ENCODE measurements at places on chromosomes 13 and 19.
A peak's percentile ranks its signal among the peaks of the same experiment; 100 is the strongest.

- DNase-seq, result no peak
Measured at GRCh38 chr13:84744203-84744602, 861.9 kb upstream of the SLITRK1 start.

DNA sequence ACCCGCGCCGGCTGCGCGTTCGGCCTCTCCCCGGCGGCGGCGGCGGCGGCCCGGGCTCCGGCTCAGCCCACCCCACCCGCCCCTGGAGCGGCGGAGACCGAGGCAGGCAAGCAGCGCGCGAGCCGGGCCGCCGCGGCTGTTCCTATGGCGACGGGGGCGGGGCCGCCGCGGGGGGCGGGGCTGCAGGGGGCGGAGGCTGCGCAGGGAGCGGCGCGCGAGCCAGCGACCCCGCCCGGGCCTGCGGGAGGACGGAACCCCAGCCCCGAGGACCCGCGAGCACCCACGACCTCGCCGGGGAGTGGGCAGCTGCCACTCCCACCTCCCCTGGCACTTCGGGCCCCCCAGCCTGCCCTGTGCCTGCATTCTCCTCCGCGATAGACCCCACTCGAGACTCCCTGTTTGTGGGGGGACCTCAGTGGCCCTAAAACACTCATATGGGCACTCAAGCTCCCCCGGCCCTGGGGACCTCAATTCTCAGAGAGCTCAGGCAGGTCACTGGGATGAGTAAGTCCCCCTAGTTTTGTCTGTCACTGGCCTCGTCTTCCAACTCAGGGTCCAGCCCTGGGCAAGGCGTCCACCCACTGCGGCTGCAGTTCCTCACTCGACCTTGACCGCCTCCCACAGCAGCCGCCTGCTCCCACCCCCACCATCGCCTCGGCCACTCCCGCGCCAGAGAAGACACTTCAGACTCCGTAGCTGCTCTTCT, at the start of gene CTXN1:
CTXN1 (minus strand) TSS at position 115 of the 706 bp plus-strand sequence. CDS start 597 bp downstream, outside the sequence.
- DNase-seq, result peak; percentile 71

DNA sequence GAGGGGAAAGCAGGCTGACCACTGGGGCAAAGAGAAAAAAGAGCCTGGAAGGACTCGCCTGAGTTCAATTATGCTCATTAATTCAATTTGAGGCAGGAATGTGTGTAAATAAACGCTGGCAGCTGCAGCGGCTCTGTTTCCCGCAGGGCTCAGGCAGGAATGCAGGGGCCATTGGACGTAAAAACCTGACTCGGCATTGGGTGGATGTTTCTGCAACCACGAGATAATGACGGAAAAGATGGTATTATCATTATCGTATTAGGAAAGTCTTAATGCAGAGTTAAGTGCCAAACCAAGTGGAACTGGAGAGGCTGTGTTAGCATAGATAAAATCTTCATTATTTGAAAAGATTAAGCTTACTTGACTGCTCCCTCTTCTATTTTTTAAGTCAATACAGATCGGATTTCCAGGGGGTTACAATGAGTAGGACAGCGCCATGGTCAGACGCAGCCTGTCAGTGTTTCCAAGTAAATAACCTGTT, 169.8 kb downstream of the SHISA2 start:
- peak; percentile 78 for DNase-seq

GRCh38 chr19:7845390-7846154, 15.6 kb downstream of the EVI5L start:
- no peak for DNase-seq

GRCh38 chr19:47696635-47697034, 16.6 kb upstream of the EHD2 start:
- DNase-seq, result no peak

GRCh38 chr19:4970558-4971423, 1.9 kb downstream of the KDM4B start:
- peak; percentile 40 for DNase-seq

- no peak for DNase-seq
Measured at GRCh38 chr13:49690133-49690994, 922 bp downstream of the EBPL start.

- no peak for DNase-seq
Measured at GRCh38 chr19:48739404-48740163, 826 bp downstream of the RASIP1 start.

DNA sequence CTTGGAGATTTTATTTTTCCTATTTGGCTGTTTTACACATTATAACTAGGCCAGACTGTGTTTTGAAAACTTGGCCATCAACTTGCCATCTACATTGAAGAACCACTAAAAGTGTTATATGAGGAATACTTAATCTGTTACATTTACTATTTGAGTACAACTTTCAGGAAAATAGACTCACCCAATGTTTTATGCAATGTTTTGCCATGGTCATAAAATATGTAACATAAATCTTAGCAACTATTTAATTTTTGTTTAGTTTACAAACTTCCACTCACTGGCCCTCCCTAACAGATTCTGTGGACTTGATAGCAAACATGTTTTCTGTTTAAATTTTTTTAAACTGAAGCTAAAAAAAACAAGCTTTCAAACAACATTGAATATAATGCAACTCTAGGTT, 23.7 kb upstream of the TRPC4 start:
- DNase-seq, result no peak

- peak; percentile 91 for DNase-seq
Measured at GRCh38 chr13:27379694-27380641, 44.5 kb upstream of the GTF3A start.

DNA sequence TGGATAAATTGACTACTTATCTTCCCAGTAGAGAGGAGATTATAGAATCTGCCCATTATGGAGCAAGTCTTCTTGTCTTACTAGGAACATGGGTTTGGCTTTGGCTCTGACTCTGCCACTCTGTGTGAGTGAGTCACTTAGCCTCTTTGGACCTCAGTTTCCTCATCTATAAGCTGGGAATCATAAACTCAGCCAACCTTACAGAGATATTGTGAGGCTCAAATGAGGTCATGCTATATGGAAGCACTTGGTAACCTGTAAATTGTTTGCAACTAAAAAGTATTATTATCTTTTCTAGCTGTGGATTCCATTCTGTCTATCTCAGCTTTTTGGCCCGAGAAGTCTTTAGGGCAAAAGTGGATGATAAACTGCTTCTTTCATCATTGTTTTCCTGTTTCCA, 186.8 kb upstream of the TSC22D1 start:
- DNase-seq, result no peak

DNA sequence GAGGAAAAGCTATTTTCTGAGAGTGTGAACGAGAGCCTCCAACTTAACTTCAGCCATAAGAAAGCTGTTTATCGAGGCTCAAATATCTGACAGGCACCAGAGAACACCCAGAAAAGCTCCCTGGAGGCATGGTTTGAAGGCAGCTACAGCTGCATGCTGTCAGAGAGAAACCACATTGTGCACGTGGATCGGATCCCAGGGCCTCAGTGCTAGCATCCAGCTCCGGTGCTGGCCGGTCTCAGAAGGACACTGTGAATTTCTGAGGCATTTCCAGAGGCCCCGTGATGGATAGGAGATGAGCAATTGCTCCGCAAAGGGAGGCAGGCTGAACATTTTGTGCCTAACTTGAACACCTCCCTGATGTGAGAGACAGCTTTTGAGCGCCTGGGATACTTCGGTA, 315.7 kb downstream of the FGF9 start:
- no peak for DNase-seq

DNA sequence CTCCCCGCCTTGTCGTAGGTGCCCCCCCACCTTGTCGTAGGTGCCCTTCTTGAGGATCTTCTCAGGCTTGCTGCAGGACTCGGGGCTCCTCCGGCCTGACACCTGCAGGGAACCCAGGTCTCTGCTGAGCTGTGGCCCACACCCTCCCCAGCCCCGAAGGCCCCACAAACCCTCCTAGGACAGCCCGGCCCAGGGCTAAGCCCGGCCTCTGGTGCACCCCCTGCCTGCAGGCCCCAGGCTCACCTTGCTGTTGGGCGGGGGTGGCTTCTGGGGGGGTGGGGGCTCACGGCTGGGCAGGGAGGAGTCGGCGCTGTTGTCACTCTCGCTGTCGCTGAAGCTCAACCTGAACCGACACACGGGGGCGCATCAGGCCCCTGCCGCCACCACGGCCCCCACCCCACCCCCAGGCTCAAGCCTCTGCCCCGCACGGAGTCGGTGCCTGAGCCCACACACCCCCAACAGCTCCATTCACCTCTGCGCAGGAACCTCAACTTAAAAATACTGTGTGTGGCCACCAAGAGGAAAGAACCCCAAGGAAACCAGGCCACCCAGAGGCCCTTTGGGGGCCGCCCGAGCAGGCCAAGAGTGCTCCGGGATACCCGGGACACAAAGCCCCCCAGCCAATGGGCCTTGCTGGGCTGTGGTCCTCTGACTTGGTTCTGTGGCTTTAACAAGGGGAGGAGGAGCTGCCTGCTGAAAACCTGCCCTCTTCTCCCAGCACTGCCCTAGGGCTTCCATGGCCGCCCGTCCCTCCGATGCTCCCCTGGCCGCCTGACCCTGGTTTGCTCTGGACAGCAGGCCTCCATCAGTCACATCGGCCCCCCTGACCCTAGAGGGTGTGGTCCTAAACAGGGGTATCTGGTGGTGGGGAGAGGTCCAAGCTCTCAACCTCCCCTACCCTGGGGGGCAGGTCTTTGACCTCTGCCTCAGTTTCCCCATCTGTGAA, 65.8 kb downstream of the MLLT1 start:
- DNase-seq, result no peak

- no peak for DNase-seq
Measured at GRCh38 chr19:46287585-46287984, 9.3 kb upstream of the HIF3A start.

DNA sequence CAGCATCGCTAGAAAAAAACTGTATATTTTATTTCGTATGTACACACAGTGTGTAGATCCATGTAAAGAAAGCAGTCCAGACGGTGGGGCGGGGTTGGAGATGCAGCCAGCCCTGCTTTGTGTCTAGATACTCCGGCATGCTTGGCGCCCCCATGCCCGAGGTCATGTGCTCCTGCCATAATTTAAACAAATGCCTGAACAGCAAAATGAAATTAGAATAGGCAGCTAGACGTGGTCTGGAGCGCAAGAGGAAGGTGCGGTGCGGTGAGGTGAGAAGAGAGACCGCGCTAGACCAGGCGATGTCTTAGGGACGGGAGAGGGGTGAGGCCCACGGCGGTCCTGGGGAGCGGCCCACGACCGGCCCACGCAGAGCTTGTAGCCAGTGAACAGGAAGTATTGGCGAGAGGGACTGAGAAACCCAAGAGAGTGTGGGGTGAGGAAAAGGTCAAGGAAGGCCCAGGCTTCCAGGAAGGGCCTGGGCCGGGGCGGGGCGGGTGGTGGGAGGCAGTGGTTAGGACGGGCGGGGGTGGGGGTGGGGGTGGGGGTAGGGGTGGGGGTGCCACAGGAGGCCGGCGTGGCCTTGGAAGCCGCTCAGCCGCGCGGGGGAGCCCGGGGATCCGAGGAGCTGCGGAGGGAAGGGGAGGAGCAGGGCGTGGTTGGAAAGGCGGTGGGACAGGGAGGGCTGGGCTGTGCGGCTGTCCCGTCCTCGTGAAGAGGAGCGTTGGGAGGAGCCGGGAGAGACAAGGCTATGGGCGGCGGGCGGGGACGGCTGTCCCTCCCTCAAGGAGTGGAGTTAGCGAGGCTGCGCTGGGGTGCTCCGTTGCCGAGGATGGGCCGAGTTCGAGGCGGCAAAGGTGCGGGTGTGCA, 254.7 kb upstream of the SGCG start:
- peak; percentile 82 for DNase-seq

- DNase-seq, result peak; percentile 81
Measured at GRCh38 chr19:29988351-29988750, 46.3 kb downstream of the URI1 start.

DNA sequence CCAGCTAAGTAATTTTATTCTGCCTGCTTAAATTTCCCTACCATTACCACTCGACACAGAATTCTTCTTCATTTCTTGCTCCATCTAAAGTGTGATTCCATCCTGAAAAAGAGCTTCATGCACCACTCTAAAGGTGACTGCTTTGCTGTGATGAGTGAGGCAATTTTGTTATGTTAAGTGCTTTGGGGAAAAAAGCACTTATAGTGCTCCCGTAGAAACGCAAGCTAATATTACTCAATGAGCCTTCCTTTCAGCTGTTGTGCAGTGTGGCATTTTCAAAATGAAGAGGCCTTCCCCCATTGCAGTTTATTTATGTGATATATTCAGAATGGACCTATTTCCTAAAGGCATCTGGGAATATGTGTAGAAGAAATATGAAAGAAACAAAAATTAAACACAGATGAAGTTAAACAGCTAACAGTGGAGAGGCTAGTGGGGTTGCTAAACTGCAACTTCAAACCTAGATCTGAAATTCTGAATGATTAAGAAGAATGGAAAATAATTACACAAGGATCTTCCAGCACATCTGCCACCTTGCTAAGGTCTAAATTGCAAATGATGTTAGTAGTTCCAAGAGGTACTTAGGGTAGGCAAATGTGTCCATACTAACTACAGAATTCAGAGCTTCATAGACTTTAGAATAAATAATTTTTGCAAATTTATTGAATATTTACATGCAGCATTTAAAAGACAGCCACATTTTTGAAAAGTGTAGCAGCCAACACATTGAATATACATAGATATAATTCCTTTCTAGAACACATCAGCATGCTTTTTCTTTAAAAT, 211.7 kb downstream of the DCT start:
- no peak for DNase-seq

GRCh38 chr13:52025475-52026245, 1.2 kb downstream of the UTP14C start:
- peak; percentile 34 for DNase-seq

- peak; percentile 92 for DNase-seq
Measured at GRCh38 chr19:17159466-17160393, 55.4 kb upstream of the USE1 start.

GRCh38 chr19:53102756-53103233, 427 bp downstream of the ZNF160 start:
- DNase-seq, result peak; percentile 55

DNA sequence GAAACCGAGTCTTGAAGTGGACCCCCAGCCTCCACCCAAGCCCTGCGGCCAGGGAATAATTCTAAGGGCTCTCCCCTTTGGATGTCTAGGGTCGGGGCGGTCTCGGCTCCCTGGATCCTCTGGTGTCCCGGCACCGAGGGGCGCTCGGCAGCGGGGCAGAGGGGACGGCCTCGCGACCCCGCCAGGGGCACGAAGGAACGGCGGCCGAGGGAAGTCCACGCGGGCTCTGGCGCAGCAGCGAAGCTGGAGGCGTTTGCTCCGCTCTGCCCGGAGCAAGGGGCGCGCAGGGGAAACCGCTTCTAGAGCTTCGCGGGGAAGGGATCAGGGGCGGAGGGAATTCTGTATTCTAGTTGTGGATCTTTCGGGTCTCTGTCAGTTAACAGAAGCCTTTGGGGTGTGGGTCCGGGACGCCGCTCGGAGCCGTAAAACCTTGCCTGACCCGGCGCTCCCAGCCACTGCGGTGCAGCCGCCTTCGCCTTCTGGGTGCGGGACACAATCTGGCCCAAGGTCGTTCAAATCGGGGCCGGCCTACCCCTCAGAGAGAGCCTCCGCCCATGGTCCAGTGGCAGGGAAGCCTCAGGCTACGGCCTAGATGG, 118.2 kb downstream of the KCNRG start:
- DNase-seq, result peak; percentile 69

GRCh38 chr19:44657211-44657921, 13.7 kb downstream of the PVR start:
- peak; percentile 90 for DNase-seq

GRCh38 chr13:99005609-99006008, 27.7 kb upstream of the DOCK9 start:
- no peak for DNase-seq

Data from GM23338 (cell line).